ENCODE measurements at places on chromosomes 3 and 15.

DNA sequence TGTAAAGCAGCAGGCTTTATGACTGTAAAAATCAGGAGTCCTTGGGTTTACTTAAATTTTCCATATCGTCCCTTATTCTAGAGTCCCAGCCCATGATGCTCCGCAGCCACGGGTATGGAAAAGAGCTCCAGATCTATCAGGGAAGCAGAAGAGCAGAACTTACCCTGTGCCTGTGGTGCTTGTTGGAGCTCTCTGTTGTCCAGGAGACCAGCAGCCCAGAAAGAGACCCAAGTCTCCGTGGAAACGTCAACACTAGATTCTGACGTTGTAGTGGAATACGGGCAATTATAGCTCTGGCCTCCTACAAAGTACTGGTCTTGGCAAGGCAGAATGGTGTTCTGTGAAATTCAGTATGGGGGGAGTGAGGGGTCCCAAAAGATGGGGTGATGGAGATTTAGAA lies 2.0 kb downstream of the GMNC start:
- no peak for DNase-seq

- no peak for DNase-seq
These were observed 142.6 kb downstream of the RPLP1 start for GRCh38 chr15:69595009-69595791.

- no peak for DNase-seq
These were observed 18.5 kb upstream of the VPS33B start for GRCh38 chr15:91040856-91041255.

- no peak for DNase-seq
These were observed 866 bp upstream of the AADACL2 start for GRCh38 chr3:151732861-151733260.

- no peak for DNase-seq
These were observed 569.0 kb downstream of the TUSC7 start for GRCh38 chr3:117278424-117279190.

DNA sequence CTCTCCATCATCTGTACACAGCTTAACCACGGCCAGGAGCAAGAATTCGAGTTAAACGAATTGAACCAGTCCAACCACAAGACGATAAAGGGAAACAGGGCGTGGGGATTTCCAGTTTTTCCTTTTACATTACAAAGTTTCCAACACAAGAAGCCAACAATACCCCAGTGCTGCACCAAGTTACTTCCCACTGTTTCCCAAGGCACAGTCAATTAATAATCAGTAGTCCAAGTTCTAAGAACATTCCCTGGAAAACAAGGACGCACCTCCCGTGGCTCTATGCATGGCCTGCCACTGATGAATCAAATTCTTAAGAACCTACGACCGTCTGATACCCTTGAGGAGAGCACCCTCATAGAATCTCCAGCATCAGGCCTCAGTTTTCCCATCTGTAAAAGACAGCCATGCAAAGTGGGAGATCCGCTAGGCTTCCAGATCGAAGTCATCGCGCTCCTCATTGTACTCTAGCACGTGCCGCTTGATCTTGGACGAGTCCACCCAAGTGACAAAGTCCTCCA lies 774 bp downstream of the IMP3 start:
- DNase-seq: no peak

- no peak for DNase-seq
These were observed 28.5 kb downstream of the ACKR4 start for GRCh38 chr3:132625613-132626012.

- DNase-seq: no peak
These were observed 39.3 kb downstream of the C2CD4B start for GRCh38 chr15:62125773-62126172.

GRCh38 chr15:69910514-69910913 lies 187.2 kb downstream of the TLE3 start:
- DNase-seq: no peak

GRCh38 chr3:59374091-59374817 lies 324.4 kb upstream of the CFAP20DC start:
- DNase-seq: no peak

DNA sequence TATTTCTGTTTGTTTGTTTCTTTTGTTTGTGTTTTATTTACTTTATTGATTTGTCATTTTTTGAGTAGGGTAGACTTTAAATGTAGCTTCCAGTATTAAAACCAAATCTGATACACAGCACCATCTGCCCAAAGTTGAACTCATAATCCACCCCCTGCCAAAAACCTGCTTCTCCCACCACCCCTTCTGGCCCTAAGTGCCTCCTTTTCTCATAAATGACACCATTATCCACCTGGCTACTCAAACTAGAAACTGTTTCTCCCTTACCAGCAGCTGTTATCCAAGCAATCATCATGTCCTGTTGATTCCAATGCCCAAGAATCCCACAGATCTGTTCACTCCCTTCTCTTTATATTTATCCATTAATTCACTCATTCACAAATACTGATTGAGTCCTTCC lies 21.8 kb upstream of the PTX3 start:
- no peak for DNase-seq

Data from activated T-cell treated with anti-CD3 and anti-CD28 coated beads for 1 hour (primary cell).